ENCODE measurements at places on chromosomes 5 and 9.

- DNase-seq: no peak
Observed at GRCh38 chr9:21996438-21996837, 1.8 kb downstream of the CDKN2B-AS1 start.

DNA sequence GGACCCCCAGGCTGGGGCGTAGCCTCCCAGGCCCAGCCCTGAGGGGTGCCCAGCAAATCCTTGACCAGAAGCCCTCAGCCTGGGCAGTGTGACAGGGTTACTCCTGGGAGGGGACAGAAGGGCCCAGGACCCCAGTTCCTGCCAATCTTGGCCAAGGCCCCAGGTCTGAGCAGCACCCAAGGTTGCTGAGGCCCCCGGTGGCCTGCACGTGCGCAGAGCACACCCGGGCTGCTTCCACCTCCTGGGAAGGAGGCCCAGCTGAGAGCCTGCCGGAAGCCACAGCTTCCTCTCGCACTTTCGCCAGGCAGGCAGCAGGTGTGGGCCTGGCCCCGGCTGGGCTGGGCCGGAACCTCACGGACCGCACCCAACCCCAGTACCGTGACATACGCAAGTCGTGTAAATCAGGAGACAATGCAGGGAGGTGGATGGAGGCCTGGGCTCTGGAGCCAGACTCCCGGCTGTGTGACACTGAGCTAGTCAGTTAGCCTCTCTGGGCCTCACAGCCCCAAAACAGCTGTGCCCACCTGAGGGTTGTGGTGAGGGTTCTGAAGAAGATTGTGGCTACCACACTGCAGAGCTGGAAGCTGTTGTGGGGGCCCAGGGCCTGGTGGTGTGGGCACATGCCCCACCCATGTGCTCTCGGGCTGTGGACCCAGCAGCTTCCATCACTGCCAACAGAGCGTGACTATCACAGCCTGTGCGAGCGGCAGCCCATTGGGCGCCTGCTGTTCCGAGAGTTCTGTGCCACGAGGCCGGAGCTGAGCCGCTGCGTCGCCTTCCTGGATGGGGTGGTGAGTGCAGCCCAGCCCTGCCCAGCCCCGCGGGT is 5.1 kb downstream of the GRK6 start:
- DNase-seq: no peak

GRCh38 chr9:16342246-16343020 is 528.0 kb downstream of the BNC2 start:
- DNase-seq: no peak

DNA sequence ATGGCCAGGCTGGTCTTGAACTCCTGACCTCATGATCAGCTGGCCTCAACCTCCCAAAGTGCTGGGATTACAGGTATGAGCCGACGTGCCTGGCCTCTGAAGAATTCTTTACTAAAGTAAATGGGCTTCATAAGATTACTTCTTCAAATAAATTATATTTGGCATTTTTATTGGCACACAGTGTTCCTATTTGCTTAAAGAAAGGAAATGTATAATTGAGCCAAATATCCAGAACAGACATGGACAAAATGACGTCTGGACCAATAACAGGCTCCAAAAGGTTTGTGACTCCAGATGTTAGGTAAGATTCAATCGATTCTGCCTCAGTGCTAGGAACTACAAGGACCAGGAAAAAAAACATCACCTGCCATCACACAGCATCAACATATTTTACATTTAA is 40.7 kb downstream of the ECPAS start:
- no peak for DNase-seq

DNA sequence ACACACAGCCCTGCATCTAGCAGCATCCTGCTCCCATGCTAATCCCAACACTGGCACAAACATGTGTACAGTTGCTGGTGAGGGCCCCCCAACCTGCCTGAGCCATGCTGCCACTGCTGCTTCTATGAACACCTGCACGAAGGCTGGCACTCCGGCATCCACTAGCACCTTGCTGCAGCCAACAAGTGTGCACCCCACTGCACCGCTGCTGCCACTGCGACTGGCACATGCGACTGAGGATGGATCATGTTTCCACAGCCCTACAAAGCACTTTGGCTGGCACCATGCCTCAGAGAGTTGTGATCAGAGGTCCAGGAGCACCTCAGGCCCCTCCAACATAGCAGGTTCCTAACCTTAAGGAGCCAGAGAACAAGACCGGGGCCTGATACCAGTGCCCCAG is 7.8 kb upstream of the PDCD1LG2 start:
- no peak for DNase-seq

DNA sequence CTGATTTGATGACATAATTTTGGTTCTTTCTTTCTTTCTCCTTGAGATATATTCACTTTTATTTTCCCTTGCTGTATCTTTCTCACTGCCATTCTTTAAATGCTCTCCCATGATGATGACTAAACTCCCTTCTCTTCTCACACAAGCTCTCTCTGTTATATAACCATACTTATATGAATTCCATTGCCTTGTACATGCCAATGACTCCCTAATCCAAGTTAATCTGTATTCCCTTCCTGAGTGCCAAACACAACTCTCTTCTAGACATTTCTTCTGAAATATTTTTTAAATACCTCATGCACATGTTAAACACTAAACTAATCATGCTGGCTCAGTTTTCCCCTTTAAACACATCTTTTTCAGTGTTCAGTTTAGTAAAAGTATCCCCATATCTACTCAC is 62.2 kb upstream of the ST8SIA4 start:
- DNase-seq: no peak

DNA sequence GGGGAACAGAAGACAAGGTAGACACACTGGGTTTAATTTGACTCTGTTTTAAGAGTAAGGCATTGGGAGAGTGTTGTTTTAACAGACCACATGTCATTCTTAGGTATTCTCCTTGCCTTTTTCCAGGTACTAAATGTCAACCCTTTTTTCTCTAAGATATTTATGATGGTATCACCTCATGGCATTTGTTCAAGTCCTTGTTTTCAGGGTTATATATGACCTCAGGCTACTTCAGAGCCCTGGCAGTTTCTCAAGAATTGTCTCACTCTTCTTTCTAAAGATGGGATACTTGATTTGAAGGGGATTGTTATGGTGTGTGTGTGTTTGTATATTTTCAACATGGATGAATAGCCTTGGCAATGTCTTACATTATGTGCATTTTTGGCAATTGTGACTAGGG is 131.1 kb upstream of the ACTBL2 start:
- no peak for DNase-seq

DNA sequence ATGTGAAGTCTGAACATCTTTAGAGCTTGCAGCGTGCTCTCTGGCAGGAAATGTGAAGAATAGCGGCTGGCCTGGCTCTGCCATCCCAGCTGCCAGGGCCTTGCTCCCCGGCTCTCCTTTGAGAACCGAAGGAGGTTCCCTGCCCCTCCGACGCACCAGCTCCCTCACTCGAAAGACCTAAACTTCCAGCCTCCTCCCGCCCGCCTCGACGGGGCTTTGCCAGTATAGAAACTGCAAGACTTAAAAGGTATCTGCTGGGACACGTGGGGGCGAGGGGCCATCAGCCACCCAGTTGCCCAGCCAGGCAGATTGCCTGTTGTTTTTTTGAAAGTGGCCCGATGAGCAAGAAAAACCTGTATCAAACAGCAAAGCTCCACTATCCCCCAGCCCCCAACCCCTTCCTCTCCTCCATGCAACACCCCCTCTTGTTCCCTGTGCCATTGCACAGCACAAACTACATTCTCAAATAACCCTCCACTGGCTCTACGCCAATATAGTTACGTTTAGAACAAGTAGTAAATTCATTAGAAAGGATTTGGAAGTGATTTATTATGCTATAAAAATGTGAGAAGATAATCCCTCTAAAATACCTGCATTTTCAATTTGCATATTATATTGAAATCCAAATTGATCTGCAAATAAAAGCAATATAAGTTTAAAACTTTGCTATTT is 331.9 kb downstream of the MED10 start:
- no peak for DNase-seq

DNA sequence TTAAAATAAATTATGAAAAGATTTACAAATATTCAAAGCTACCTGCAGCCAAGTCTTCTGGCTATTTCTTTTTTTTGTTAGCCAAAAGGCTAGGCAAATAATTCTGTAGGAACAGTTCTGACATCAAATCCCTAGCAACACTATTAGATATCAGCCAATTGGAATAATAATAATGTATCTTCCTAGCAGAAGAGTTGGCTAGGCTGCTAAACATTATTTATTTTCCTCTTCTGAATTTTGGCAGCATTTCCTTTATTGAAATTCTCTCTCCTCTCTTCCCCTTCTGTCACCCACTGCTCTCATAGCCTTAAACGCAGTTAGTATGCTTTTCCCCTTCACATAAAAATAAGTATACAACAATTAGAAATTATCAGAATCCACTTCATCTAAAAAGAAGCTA is 42.6 kb downstream of the ZDHHC21 start:
- DNase-seq: no peak

DNA sequence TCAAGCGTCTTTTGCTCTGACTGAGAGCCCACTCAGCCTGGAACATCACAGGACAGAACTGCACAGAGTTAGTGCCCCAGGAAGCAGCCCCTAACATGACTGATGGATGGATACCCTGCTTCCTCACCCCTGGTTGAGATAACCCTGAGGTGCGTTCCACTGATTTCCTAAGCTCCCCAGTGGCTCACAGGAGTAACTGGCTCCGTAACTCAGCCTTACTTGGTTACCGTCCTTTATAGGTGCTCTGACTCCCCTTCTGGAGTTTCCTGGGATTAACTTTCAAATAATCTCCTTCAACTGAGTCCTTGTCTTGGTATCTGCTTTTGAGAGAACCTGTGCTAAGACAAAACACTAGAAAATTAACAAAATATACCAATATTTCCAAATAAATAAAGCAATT is 449.5 kb downstream of the AGTPBP1 start:
- DNase-seq: no peak

- no peak for DNase-seq
Observed at GRCh38 chr5:115947260-115947659, 15.0 kb upstream of the LVRN start.

DNA sequence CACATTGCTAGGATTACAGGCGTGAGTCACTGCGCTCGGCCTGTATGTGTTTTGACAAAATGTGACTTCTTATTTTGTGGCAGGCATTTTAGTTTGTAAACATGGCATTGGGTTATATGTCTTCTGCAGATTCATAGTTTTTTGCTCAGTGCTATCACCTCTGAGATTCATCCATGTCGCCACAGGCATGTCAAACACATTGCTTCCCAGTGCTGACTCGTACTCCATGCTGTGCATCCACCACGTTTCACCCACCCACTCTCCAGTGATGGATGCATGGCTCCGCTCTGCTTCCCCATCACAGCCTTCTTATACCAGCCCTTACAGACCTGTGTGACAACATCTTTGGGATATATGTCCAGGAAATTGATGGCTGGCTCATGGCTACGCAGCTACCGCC is 158.8 kb downstream of the GAS1 start:
- DNase-seq: no peak

DNA sequence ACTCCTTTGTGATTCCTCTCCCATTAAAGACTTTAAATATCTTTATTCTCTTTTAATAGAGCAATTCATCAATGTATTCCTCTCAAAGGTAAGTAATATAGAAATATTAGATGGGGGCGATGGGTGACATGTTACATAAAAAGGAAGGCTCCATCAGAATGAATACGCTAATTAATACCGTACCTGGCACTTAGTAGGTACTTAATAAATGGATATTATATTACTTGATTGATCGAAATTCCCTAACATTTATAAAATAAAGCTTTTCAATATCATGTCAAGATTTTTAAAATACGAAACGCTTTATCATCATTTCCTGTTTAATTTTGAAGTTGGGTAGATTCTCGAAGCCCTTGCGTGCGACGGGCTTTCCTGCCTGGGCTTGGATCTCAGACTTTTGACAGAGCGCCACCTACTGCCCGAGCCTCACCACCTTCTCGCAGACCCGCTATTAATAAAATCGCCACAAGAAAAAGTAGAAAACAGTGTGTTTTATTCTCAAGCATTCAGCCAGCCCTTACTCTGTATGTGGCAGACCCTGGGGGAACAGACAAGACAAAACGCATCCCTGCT is 99.4 kb downstream of the C5orf15 start:
- peak; percentile 70 for DNase-seq

DNA sequence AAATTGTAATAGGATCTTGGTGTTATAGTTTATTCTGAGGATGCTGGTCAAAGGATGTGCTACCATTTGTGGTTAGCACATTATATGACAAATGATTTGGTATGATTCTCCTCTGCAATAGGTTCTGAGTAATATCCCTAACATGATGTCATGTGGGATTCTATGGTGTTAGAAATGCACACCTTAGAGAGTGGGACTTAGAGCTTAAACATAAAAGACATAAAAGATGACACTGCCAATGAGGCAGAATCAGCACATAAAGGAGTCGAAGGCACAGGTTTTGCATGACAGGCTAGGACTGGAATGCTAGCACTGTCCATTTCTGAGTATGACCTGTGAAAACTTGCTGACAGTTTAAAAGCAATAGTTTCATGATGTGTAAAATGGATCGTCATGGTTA is 100.4 kb downstream of the OSTF1 start:
- DNase-seq: no peak

DNA sequence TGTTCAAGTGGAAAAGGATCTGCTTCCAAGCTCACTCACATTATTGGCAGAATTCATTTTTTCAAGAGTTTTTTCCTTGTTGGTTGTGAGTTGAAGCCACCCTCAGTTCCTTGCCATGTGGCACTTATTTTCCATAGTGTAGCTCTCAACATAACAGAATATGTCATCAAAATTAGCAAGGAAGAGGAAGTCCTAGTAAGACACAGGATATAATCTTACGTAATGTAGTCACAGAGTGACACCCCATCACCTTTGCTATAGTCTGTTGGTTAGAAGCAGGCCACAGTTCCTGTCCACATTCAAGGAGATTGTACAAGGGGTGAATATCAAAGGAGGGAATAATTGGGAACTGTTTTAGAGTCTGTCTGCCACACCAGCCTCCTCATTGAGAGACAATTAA is 15.7 kb downstream of the IRGM start:
- DNase-seq: no peak

GRCh38 chr5:43729846-43730478 is 127.0 kb downstream of the NNT start:
- peak; percentile 39 for DNase-seq

DNA sequence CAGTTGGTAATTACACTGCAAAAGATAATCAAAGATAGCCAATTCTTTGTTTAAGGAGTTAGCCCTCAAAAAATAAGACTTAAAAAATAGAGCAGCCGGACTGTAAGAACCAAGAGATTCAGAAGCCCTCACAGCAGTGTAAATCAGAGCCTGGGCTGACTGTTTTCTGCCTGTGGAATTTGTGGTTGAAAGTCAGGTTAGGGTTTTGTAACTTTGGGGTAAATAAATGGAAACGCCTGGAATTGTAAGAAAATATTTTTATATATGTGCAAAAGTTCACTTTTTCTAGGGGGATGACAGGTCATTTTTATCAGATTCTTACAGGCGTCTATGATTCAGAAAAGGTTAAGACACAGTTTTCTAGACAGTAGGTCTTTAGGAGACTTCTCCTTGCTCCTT is 35.6 kb downstream of the KLHL3 start:
- DNase-seq: no peak

DNA sequence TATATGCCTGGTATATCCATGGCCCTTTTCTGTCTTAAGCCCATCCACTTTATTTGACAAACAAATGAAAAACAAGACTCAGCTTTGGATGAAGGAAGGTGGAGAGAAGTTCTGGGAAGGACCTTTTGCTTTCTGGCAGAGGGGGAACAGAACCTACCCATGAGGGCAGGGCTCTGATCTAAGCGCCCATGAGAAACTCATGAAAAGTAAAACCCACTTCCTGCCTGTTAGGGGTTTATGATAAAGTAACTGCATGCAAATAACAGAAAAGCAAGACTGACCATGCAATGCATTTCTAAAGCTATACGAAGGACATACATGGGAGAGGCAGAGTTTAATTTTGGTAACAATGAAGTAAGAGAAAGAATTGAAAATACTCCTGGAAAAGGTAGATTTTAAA is 181.9 kb upstream of the ADRA1B start:
- DNase-seq: no peak
